ENCODE measurements at places on chromosomes 3 and 15.

- DNase-seq: no peak
These were observed 1.1 kb upstream of the EPHA6 start for GRCh38 chr3:96813134-96813819.

DNA sequence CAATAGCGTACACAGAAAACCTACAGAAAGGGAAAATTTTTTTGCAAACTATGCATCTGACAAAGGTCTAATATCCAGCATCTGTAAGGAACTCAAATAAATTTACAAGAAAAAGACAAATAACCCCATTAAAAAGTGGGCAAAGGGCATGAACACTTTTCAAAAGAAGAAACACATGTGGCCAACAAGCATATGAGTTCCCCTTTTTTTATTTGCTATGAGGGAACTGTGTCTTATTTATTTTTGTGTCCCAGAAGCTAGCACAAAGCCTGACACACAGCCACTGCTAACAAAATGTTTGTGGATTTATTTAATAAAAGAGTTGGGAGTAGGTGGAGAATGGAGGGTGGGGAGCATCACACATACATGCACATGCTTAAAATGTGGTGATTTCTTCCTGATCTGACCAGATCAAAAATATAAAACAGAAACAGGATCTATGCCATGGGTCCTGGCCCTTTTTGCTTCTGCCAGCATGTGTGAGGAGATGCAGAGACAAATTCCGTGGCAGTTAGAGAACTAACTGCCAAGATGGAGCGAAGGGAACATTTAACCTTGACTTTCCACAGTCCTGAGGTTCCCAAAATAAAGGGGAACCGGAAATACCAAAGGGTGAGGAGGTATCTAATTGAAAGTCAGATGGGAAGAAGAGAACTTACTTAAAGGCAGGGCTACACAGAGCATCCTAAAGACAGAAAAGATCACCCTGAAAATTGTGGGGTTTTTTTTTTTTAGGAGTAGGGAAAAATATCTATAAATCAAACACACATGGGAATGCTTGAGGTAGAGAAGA lies at the start of gene TMEM202:
TSS of gene TMEM202 (plus strand) at position 510 of the 793 bp plus-strand sequence. CDS start at position 532, 22 bp downstream.
- DNase-seq: no peak

GRCh38 chr15:63493436-63493835 lies 11.0 kb upstream of the USP3 start:
- no peak for DNase-seq

DNA sequence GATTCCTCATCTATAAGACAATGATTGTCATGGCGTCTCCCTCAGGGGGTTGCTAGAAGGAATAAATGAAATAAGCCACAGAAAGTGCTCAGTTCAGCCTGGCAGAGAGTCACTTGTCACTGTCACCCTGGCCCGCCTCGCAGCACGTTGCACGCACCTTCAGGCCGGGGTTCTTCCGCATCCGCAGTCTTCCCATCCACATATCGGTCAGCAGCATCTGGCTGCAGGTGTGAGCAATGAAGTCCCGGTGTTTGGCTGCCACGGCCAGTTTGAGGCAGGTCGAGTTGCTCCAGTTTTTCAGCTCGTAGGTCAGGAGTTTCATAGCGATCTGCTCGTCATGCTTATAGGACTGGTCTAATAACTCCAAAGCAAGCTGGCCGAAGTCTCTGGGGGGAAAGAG lies 48.5 kb upstream of the MTMR10 start:
- no peak for DNase-seq

GRCh38 chr15:89878323-89878722 lies 15.5 kb downstream of the AP3S2 start:
- DNase-seq: no peak

- no peak for DNase-seq
These were observed 30.5 kb upstream of the PXYLP1 start for GRCh38 chr3:141201122-141201521.

GRCh38 chr3:86951322-86951721 lies 39.6 kb downstream of the VGLL3 start:
- no peak for DNase-seq

DNA sequence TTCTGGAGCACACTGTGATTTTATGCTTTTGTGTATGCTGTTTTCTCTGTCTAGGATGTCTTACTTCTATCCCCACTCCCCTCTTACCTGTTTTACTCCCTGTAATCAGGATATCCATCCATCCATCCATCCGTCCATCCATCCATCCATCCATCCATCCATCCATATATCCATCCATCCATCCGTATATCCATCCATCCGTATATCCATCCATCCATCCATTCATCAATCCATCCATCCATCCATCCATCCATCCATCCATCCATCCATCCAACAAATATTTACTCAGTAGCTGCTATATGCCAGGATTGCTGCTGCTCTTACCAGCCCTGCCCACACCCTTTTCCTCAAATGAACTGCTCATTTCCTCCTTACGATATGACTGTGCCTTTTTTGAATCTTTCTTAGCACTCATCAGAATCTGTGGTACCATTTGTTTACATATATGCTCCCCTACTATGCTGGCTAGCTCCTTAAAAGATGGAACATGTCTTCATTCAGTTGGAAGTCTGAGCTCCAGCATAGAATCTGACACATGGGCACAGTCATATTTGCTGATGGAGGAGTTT lies 35.2 kb downstream of the USP13 start:
- DNase-seq: no peak

GRCh38 chr3:121998030-121998580 lies 23.9 kb downstream of the ILDR1 start:
- DNase-seq: no peak

DNA sequence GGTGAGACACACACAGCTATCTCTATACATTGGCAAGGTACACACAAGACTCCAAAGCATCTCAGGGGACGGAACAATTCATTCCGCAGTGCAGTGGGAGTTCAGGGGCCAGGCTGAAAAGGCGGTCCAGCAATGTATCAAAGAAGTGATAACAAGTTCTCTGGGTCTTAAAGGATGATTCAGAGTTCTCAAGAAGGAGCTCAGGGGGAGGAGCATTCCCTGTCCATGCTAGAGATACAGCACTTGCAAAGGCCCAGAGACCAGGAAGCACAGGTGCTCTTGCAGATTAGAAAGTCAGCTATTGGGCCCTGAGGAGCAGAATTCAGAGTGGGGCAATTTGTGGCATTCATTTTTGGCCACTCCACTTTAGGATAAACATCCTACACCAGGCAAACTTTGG lies 34.9 kb downstream of the MECOM start:
- no peak for DNase-seq

DNA sequence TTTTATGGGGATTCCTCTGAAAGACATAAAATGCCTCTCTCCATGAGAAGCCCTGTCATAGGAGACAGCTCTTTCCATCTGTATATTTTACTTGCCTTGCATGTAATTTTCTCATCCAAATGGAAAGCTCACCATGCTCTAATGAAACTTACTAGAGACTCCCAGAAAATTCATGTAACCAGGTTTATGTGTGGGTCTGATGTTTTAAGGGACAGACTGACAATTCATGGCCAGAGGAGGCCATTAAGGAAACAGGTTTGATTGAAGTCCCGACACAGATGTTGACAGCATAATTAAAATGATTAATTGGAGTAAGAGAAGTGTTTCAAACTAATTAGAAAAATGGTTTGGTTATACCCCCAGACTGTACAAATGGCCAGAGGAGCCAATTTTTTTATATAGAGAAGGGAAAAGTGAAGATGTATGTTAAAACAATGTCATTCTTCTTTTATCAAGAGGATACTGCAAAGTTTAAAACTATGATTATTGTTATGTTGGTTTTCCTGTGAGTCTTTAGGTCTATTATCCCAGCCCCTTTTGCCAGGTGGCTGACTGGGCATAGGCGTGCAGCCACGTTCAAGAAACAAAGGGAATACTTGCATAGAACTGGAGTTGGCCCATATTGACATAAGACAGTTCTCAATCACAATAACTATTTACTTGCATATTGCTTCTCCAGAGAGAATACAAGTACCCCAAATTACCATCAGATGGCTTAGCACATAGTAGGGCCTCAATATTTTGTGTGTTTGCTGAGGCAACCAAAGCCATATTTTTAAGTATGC lies 64.8 kb downstream of the RBMS3 start:
- no peak for DNase-seq
